Stimulated activated CD8-positive, alpha-beta memory T cell treated with anti-CD3 and anti-CD28 coated beads, Interleukin-2, amount 100 ng/mL, for 1 hour (primary cell): ENCODE measurements at places on chromosomes 12 and 14.

- DNase-seq = no peak
Measured at GRCh38 chr14:91311284-91311662, 66.8 kb upstream of the GPR68 start.

DNA sequence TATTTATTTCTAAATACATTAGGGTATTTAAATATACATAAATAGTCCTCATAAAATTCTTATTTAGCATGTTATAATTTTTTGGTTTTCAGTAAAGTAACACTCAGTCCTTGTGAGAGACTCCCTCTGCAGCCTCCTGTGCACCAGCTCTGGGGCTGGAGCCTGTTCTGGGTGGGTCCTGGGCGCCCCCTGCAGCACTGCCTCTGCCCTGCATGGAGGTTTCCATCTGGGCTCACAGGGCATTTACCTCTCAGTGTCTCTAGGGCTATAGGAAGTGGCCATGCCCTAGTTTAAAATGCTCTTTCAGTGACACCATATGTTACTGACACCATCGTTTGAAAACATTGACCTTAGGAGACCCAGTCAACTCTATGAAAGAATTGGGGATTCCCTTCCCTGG is 1155.2 kb downstream of the TMEM121 start:
- DNase-seq = no peak

DNA sequence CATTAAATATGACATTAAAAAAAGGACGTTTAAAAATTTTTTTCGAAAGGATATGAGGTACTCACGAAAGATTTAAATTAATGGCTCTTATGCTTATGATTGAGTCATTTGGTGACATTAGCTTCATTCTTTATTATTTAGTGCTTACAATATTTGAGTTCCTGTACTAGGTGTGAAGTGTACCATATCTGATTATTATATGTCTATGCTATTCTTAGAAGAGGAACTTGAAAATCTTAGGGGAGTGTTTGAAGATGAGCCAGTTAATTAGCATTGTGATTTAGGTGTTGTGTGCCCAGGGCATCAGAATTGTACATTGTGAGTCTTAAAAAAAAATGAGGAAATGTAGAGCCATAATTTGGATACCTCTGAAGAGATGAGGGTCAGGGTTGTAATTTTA is 118.6 kb downstream of the FUT8 start:
- no peak for DNase-seq

DNA sequence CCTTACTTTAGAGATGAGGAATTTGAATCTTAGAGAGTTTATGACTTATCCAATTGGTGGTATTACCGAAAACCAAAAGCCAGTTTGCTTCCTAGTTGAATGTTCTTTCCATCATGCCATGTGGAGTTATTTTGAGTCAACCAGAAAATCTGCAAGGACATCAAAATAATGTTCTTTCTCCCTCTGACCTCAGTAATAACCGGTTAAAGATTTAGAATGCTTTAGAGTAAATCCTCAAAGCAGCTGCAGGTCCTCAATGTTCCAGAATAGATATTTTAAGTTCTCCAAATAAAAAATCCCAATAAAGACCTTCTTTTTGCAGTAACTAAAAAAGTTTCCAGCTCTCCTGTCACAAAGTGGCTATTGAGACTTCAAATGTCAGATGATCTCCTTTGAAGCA is 396.6 kb downstream of the ADAMTS20 start:
- no peak for DNase-seq

GRCh38 chr14:96507723-96508122 is 5.5 kb downstream of the PAPOLA start:
- no peak for DNase-seq

- DNase-seq = no peak
Measured at GRCh38 chr14:86296173-86296572, 766.2 kb downstream of the FLRT2 start.

- DNase-seq = no peak
Measured at GRCh38 chr12:52823761-52824450, 10.0 kb upstream of the KRT4 start.

DNA sequence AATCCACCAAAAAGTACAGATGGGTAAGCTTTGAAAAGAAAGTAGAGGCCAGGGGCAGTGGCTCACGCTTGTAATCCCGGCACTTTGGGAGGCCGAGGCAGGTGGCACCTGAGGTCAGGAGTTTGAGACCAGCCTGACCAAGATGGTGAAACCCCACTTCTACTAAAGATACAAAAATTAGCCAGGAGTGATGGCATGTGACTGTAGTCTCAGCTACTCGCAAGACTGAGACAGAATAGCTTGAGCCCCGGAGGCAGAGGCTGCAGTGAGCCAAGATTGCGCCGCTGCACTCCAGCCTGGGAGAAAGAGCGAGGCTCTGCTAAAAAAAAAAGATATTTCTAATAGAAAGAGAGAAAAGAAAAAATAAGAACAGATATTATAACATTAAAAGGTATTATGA is 134.2 kb upstream of the SLCO1C1 start:
- no peak for DNase-seq

DNA sequence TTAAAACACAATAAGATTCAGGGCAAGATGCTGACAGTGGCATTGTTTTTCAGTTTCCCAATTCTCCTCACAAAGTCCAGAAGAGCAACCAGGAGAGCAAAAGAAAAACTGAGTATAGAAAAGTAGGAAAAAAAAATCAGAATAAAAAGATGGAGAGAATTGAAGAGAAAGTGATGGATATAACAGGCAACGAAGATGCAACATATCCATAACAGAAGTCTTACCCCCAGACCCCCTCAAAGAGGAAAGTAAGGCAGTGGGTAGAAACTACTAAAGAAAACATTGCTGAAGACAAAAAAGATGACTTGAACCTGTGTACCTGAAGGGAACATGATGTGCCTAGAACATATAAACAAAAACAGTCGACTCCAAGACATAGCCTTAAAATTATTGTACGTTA is 10.6 kb downstream of the TCL1A start:
- no peak for DNase-seq

GRCh38 chr12:2083561-2083960 is 30.8 kb downstream of the CACNA1C start:
- DNase-seq = no peak

DNA sequence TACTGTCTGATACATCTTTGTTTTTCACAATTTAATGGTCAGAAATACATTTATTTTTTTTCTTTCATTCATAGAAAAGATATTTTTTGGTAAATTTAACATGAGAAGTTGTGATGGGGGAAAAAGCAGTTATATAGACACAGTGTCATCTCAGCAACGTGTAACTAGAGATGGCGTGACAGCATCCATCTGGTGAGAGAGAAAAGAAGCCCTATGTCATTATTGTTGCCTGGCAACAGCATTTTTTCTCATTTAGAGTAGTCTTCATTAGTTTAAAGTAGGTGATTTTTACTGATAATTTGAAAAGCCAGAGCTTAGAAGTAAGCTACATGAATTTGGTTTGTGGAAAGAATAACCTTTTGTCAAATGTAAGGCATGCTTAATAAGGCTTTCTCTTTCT is 128.6 kb downstream of the ACSS3 start:
- DNase-seq = no peak

DNA sequence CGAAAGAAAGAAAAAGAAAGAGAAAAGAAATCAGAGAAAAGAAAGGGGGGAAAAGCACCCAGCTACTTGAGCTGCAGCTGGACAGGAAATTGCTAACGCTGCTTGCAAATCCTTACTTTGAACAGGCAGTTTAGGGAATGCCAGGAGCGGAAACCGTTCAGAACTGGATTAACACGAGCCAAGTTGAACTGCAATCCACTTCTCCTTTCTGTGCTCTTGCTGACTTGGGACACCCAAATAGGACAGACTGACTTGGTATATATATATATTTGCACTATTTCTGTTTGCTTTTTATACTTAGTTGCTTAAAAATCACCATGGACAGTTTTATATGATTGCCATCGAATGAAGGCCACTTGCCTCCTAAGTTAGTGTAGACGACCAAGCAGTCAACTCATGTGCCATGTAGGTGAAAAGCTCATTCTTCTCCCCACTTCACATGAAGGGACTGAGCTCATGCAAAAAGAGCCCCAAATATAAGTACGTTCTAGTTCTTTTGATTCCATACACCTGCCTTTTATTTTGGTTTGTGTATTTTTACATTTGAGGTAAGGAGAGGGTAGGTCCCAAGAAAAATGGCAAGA is 5.5 kb downstream of the DUSP6 start:
- no peak for DNase-seq

- no peak for DNase-seq
Measured at GRCh38 chr14:73426877-73427276, 31.5 kb downstream of the NUMB start.

GRCh38 chr14:75279153-75279762 is 630 bp downstream of the FOS start:
- DNase-seq = no peak
